ENCODE measurements at places on chromosomes 12 and 14.

DNA sequence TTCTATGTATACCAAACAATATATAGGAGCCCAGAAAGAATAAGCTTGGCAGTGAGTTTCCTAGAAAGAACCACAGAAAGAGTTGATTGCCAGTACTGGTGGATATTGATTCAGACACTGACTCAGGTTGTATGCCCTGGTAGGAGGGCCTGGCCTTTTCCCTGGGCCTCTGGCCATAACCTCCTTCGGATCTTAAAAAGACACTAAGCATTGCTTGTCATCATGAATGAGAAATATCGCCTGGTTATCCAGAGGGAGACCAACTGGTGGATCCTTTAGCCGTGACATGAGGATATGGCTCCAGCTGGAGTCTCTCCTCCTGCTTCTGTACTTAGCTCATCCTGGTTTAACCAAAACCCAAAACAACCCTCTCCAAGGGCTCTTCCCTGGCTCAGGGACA lies 231.5 kb downstream of the MSRB3 start:
- no peak for DNase-seq

DNA sequence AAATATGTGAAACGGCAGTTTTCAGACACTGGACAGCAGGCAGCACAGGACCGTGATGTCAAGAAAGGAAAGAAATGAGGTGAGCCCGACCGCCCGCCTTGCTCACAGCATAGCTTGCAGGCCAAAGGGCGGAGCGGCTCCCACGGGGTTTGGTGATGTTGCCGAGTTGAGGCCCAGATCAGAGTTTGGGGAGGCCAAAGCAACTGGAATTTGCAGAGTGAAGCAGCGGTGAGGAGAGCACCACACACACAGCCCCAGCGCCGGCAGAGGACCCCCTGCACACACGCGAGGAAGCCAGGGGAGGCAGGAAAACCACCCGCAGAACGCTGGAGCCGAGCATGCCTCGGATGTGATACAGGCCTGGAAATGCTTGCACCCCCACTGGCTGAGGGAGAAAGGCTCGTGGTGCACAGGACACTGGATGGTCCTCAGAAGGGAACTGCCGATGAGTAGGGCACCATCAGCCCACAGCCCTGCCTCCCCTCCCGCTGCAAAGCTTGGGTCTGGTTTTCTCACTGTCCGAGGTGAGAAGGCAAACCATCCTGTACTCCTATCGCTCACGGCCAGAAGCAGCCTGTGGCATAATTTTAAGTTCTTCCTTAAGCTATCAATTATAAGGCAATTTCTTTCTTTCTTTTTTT lies 25.7 kb upstream of the PLD4 start:
- no peak for DNase-seq

GRCh38 chr12:53660041-53660440 lies 15.8 kb downstream of the ATP5MC2 start:
- DNase-seq: no peak

GRCh38 chr14:64573109-64573508 lies 23.3 kb downstream of the PPP1R36 start:
- no peak for DNase-seq

GRCh38 chr14:101870273-101870939 lies 94.0 kb upstream of the DYNC1H1 start:
- no peak for DNase-seq

GRCh38 chr12:54349679-54350078 lies 14.6 kb downstream of the GPR84 start:
- no peak for DNase-seq

DNA sequence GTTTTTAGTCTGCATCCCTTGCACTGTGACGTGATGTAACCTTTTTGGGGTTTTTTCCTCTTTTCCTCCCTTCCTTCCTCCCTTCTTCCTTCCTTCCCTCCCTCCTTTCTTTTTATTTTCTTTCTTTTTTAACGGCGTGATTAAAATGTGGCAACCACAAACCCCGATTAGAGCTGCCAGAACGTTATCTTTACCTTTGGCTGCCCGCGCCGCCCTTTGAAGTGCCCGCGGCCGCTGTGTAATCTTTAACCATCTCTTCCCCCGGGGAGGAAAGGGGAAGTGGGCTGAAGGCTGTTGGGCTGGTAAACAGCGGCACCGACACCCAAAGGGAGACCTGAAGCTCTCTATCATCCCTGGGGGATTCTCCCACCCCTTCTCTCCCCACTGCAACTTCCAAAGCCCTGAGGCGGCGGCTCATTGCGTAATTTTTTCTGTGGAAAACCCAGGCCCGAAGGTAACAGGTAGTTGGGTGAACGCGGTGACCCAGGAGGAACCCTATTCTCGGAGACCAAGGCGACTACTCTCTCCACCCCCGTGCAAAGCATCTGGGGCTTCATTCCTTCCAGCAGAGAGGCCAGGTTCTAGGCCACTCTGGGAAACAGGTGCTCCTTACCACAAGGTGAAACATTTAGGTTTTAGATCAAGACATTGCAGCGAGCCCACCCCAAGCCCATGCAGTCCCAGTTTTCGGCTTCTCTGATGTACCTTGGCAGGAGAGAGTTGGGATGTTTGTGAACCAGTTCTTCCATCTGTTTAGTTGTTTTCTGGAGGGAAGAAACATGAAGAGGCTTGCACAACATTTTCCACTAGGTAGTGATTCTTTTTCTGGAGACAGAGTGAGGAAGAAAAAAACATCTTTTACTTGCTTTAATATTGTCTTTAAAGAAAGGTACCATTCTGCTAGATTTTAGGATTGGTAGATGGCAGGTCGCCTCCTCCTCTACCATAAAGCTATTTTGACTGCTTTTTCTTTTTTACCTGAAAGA lies 1.5 kb downstream of the LGR5 start:
- DNase-seq: no peak

DNA sequence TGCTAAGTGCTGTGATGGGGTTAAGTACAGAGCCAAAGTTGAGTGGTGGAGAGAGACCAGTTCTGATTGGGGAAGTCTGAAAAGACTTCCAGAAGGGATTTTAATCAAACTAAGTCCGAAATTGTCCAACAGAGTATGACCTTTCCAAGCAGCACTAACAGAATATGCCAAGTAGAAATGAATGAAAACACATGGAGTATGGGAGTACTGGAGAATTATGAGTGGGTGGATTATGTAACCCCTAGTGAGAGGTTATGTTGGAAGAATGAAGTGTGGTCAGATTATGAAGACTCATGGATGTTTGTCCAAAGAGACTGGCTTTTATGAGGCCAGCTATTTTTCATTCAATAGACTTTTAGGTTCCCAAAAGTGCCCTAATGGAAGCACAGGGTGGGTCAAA lies 94.0 kb upstream of the PLEKHA5 start:
- DNase-seq: no peak

DNA sequence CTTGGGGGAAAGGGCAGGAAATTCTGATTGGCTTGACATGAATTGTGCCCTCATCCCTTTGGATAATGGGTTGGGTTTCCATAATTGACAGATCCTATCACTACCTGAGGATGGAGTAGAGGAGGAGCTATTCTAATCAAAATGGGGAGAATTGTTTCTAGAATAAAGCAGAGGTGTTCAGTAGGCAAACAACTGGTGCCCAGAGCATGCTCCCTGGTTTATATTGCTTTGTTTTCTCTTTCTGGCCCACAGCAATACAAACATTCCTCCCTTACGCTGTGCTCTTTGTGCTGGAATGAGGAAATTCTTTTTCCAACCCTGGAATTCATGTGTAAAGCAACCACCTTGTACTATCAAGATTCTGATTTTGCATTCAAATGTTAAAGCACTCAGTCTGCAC lies 147.4 kb downstream of the RASSF9 start:
- no peak for DNase-seq

DNA sequence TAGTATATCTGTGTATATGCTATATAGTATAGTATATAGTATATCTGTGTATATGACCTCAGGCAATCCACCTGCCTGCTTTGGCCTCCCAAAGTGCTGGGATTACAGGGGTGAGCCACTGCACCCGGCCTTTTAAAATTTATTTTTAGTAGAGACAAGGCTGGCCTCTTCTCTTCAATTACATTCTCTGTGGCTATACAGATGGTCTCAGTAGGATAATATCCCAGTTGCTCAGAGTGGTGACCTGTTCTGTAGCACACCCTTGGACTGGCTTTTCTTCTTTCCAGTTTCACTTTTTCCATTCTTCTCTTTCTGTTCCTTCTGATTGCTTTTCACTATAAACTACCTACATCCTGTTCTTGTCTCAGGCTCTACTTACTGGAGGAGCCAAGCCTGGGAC lies 3.1 kb upstream of the NFATC4 start:
- no peak for DNase-seq

DNA sequence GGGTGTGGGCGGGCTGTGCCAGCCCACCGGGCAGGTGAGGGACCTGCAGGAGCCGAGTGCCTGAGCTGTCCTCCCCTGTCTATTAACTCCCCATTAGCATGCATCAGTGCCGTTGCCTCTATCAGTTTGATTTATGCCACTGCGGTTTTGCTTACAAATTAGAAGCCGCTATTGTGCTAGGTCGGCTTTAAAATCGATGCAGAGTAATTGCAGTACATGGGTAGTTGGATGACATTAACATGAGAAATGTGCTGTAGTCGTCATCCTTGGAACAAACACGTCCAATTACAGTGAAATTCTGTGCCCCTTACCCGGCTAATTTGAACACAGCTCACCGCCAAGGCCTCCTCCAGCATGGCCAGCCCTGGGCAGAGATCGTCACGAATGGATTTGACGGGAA lies 145.8 kb downstream of the TSPAN9 start:
- no peak for DNase-seq

- DNase-seq: peak; percentile 33
Observed at GRCh38 chr12:67649570-67650387, 1.2 kb downstream of the DYRK2 start.

DNA sequence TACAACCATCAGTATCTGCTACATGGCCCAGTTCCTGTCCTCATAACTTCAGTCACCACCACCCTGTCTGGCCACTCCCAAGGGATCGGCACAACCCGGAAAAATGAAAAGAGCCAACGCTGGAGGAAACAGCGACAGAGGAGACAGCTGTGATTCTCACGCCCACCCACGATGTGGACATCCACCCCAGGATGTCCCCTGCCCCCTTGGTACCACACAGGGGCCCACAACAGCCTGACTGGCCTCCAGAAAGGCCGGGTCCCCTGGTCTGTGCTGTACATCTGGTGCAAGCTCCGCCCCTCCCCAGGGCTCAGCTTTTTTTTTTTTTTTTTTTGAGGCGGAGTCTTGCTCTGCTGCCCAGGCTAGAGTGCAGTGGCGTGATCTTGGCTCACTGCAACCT lies 12.5 kb downstream of the RPS6KL1 start:
- DNase-seq: no peak

DNA sequence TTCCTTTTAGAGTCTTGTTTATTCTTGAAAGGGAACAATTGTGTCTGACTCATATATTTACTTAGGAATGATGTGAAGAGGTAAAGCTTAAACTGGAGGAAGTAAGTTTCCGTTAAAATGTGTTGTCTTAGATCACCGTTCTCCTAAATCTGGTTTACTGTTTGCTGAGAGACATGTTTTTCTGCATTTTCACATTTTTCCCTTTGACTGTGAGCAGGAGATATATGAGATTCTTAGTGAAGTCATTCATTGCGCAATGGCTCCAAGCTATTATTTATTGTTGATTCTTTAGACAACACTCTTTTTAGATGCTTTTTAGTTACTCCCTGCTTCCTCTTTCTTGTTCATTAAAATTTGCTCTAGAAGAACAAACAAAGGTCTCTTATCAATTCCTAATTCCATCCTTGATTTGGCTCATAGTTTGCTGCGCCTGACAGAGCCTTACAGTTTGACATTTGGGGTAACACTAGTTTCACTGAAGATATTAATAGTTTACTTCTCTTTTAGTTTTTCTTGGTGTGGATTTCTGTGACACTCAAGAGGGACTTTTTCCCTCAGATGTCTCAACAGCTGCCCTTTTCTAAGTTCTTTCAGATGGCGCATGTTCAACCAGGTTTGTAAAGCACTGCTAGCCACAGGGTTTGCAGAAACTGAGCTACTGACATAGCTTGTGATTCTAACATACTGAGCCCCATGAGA lies 11.4 kb downstream of the CLECL1 start:
- DNase-seq: no peak
